ENCODE measurements at places on chromosomes 7 and 10. TPM values are rescaled to one million over a fixed set of nuclear protein-coding genes. Genes with fewer than 3 reads are reported as not detected.

FAM241B gene
- total RNA-seq, result 4.9 TPM

MSMB gene
- total RNA-seq, result not detected

FAM25G gene
- total RNA-seq, result not detected

AKR1C2 gene
- total RNA-seq, result 823 TPM

PRKG1 gene
- 0.81 TPM for total RNA-seq

COL1A2 gene
- not detected for total RNA-seq

CLRN3 gene
- total RNA-seq, result not detected

CAMK2B gene
- total RNA-seq, result 0.15 TPM

CCDC172 gene
- total RNA-seq, result not detected

LRIT1 gene
- total RNA-seq, result not detected

SH2D4B gene
- not detected for total RNA-seq

CRHR2 gene
- total RNA-seq, result not detected

HSPA12A gene
- total RNA-seq, result 10.6 TPM

DNA sequence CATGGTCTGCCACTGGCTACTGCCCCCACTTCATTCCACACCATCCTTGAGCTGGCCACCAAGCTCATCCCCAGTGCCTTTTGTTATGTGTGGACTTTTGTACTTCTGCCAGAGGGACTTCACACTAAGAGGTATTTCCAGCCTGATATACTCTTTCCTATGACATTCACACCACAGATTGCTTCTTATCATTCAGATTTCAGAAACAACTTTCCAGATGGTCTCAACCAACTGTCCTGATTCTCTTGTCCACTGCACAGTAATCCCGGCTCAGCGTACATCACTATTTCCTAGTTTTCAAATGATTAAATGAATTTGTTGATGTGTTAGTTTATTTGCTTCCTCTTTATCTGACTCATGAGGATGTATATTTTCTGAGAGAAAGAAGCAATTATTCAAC lies 7.1 kb downstream of the CDC14C start:
- DNase-seq, result no peak

DNA sequence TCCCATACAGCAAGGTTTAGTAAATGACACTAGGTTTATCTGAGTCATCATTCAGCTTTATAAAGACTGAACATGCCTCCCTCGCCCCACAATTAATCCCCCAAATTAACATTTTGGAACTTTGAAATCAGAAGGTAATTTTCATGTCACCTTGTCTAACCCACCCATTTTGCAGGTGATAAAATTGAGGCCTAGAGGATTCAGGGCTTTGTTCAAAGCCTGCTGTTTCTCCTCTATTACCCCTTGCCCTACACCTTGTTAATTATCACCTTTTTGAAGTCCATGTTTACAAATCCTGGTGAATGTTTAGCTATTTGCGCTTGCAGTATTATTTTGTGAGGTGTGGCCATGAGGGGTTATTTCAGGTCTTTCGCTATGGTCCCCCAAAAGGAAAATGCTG lies 120.5 kb downstream of the RTKN2 start:
- no peak for DNase-seq

DNA sequence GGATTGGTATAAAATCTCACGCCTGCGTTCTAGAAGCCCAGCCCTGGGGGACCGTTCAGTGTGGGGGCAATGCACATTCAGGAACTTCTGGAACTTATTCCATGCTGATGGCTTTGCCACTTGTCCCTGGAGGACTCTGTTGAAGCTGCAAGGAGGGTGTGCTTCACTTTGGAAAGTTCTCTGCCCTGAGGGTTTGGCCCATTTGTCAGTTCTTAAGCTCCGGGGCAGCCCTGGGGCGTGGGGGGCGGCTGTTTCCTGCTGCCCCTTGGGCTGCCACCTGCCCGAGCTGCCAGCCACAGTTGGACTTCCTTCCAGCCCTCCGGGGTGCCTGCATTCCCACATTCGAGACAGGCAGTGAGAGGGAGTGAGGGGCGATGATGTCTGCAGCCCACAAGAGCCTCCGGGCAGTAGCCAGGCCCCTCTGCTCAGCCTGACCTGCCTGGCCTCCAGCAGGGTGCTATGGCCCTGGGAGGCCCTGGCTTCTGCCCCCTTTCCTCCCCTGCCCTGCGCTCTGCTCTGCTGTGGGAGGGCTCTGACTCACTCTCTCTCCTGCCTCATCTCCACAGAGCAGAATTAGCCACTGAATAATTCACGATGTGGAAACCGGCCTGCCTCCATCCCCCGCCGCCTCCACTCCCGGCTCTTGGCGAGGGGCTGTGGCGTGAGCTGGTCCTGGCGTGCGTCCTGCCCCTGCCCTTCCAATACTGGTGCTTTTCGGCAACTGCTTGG lies 1.9 kb downstream of the TTYH3 start:
- DNase-seq, result no peak

- no peak for DNase-seq
These were observed 4.9 kb downstream of the PILRA start for GRCh38 chr7:100378114-100378755.

DNA sequence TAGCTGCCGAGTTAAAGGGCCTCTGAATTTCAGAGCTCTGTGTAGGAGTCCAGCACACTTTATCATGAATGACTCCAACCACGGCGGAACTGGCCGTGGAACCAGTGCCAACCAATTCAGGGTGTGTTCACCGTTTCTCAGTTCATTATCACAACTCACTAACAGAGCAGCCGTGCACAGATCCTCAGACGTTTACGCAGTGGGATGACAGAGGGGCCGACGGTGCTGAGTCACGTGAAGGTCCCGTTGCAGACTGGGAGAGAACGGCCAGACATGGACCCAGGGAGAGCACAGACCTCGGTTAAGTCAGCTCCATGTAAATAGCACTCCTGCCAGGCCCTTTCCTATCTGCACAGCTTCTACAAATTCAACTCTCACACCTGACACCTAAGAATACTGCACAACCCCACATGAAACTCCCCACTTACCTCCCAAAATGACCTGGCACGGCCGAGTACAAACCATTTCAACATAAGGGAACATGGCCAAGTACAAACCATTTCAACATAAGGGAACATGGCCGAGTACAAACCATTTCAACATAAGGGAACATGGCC lies 95.5 kb downstream of the DIP2C start:
- no peak for DNase-seq

GRCh38 chr7:129074994-129075393 lies 20.1 kb upstream of the TNPO3 start:
- DNase-seq, result no peak

DNA sequence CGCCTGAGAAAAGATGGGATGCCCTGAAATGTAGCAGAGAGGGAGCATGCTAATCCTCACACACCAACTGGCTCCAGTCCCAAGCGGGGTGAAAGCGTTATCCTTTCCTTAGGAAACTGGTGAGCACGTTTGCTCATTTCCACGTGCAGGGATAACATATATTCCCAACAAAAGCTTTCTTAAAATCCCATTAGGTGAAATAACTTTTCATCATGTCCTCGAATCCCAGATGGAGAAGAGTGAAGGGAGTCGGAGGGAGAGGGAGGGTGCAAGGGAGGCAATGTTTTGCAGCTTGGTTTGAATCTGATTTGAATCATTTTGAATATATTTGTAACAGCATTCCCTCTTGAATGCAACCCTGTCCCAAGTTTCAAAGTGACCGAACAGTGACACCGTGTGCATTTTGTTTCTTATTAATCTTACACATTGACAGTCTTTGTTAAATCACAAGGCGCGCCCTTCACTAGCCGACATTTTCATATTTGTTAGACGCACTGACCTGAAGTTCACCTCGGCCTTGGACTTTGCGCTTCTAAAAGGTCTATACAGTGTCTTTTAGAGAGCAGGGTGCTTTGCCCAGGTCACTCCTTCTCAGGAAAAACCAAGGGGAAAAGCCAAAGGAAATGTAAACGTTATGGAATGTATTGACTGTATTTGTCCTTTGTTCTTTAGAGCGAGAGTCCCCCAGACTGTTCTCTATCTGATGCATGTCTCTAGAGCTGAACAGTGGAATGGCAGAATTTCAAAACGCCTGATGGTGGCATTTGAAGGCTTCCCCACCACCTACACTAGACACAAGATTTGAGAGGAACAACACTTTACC lies 3.1 kb upstream of the HOXA4 start:
- no peak for DNase-seq

- DNase-seq, result no peak
These were observed 6.0 kb downstream of the PDGFA start for GRCh38 chr7:513521-514166.

GRCh38 chr10:85635650-85636049 lies 730.9 kb downstream of the GRID1 start:
- no peak for DNase-seq

GRCh38 chr7:80612880-80613279 lies 25.6 kb upstream of the CD36 start:
- no peak for DNase-seq

GRCh38 chr7:22563032-22563501 lies 63.1 kb upstream of the STEAP1B start:
- DNase-seq, result no peak

- DNase-seq, result no peak
These were observed 157.3 kb upstream of the CDK1 start for GRCh38 chr10:60621018-60621417.

- DNase-seq, result no peak
These were observed 673 bp upstream of the ST8SIA6 start for GRCh38 chr10:17455015-17455520.

DNA sequence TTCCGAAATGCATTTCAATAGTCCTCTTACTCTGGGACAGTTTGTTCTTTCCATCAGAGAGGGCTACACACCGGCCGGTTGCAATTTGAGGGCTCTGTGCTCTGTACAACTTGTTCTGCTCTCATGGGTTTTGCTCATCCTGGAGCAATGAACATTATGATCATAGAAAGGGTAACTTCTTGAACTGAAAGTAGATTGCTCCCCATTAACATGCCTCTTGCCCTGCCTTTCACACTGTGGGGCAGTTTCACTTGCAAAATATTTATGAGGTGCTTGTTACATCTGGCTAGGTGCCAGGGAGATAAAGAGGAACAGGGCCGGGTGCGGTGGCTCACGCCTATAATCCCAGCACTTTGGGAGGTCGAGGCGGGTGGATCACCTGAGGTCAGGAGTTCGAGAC lies 97.3 kb upstream of the MPP7 start:
- DNase-seq, result no peak

DNA sequence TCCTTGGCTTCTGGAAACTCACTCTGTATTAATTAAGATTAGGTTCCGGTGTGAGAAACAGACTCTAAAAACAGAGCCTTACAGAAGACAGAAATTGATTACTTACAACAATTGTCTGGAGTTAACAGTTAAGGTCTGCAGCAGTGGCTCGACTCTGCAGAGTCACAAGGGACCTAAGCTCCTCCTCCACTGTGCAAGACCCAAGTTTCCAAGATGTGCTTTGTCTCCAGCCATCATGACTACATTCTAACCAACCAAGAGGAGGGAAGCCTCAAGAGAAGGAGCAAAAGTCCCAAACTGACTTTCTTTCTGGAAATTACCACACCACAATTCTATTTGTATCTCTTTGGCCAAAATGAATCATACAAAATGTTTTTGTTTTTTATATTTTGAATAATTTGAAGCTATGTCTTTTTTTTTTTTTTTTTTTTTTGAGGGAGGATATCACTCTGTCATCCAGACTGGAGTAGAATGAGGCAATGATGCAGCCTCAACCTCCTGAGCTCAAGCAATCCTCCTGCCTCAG lies 14.2 kb upstream of the ODAD2 start:
- no peak for DNase-seq

- DNase-seq, result no peak
These were observed 135.0 kb upstream of the PDLIM1 start for GRCh38 chr10:95425592-95426465.

DNA sequence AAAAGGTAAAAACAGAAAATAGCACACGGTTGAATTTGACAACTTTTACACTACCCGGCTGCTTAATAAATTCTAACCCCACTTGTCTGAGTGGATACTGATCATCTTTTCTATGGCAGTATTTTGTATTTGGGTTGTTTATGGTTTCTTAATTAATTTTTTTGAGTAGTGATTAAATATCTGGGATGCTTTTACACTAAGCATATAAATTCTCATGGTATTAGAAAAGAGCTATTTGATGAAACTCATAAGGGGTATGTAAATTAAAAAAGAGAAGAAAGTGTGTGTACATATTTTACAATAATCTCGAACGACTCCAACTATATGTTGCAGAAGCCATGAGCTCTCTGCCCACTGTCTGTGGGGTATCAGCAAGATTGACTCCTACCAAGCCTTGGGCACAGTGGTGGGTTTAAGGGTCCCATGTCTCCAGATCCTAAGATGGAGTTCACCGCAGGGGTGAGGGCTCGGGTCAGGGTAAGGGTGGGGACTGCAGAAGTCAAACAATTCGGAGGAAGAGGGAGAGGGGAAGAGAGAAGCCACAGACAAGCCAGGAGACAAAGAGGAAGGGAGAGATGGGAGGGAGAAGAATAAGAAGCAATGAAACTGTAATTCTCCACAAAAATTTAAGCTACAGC lies 7.6 kb upstream of the HOXA13 start:
- DNase-seq, result no peak

DNA sequence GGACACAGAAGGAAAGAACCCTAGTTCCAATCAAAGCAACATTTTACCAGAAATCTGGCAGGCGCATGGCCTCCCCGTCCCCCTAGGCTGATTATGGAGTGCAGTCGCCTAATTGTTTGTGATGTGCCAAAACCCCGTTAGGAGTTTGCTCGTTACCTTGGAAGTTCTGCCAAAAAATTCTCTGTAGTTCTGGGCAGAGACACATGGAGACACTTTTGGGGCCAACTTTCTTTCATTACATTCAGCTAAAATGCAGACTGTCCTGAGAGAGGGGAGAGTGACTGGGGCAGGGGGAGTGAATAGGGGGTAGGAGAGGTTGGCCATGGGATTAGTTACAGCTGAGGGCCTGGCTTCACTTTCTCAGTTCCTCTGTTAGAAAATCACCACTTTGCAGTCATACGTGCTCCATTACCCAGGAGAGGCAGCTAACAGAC lies 158.0 kb upstream of the NPVF start:
- no peak for DNase-seq

GRCh38 chr10:12279281-12279680 lies 70.1 kb upstream of the CAMK1D start:
- no peak for DNase-seq

DNA sequence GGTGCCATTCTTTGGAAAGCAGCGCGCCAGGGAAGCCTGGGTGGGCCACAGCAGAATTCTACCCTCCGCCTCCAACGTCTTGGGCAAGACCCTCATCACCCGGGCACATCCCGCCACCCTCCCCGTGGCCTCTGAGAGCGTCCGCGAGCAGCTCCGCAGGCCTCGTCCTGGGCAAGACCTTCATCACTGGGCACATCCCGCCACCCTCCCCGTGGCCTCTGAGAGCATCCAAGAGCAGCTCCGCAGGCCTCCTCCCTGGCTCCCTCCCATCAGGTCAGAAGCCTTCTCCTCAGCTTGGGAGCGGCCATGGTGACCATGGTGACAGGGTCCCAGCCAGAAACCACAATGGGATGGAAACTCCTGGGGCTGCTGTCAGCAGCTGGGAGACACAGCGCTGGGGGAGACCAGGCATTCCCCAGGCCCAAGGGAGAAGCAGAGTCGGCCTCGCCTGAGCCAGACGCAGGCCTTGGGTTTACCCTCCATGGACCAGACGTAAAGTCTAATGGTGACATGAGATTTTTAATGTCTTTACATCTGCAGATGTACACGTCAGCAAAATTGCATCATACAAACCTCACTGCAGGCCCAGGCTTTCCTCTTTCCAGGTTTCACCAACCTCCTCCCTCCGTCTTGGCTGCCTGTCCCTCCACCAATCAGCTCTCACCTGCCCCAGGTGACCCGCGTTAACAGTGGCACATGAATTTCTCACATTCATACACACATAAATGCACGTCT lies 55.1 kb upstream of the PPP2R2D start:
- DNase-seq, result no peak
